ENCODE measurements at places on chromosomes 6 and 20. TPM values are rescaled to one million over a fixed set of nuclear protein-coding genes. Genes with fewer than 3 reads are reported as not detected.

AVP gene
- not detected for total RNA-seq

PSORS1C2 gene
- not detected for total RNA-seq

CEP57L1 gene
- total RNA-seq, result 14.7 TPM

SLC35F1 gene
- total RNA-seq, result not detected

LGSN gene
- total RNA-seq, result not detected

SLC44A4 gene
- not detected for total RNA-seq

Data from hair follicle dermal papilla cell (primary cell).